ENCODE measurements at places on chromosomes 7 and 10.
A peak's percentile ranks its signal among the peaks of the same experiment; 100 is the strongest.

DNA sequence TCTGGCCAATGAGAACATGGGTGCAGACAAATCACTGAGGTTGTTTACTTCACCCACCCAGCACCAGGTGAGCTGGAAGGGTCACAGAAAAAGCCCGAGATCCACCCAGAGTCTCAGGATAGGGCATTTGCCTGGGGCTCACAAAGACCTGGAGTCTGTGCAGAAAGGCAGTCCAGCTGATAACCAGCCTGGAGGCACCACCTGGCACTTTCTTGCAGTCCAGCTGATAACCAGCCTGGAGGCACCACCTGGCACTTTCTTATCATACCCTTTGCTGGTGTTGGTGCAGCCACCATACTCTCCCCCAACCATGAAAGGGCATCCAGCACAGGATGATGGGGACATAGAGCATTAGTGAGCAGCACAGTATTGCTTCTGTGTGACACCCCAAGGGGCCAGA, 104.1 kb downstream of the PPP1R3C start:
- DNase-seq, result no peak

GRCh38 chr7:32881074-32881982, 10.2 kb downstream of the KBTBD2 start:
- DNase-seq, result no peak

- peak; percentile 81 for DNase-seq
Observed at GRCh38 chr10:129971381-129972144, 7.5 kb upstream of the EBF3 start.

- DNase-seq, result no peak
Observed at GRCh38 chr7:83427884-83428283, 221.1 kb downstream of the SEMA3E start.

DNA sequence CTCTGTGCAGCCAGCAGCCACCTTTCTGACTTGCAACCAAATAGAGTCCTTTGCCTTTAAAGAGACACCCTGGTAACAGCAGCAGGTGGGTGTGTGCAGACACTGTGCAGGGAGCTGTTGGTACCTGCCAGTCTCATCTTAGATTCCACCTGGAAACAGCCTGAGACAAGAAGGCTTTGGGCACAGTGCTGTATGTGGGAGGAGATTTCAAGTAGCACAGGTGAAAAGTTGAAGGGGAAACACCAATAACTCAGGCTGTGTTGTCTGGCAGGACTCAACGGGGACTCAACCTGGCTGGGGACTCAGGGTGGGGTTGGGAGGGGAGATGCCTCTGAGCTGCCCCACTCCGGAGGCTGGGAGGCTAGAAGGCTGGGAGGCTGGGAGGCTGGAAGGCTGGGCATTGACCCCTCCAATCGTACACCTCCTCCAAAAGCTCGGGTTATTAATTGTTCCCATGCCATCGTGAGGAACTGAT, 6.7 kb downstream of the CPXM2 start:
- DNase-seq, result no peak

DNA sequence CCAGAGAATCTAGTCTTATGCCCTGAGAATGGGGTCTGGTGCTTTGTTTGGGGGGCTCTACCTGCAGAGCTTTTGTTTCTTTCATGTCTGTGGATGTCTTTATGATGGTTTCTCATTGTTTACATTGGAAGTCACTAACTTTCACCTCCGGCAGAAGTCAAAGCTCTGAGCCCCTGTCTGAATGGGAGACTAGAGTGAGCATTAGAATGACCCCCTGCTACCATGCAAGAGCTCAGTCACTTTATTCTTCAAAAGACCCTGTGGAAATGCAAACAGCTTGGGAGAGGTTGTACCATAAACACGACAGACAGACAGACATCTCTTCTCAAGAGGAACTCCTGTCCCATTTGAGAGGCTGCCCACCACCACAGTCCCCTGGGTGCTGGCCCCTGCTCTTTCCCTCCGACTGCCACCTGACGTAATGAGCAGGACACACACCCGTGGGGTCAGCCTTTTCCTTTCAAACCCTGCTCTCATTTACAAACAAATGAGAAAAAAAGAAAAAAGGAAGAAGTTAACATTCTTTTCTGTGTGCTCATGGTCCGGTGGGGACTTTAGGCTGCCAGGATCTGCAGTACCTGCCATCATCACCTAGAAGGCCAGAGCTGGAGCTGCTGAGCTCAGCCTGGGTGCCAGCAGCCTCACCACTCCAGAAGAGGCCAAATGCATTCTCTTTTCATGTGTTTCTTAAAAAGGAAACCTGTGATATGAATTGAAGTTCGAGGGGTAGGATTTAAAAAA, 91.6 kb downstream of the FZD1 start:
- no peak for DNase-seq

- DNase-seq, result peak; percentile 62
Observed at GRCh38 chr10:14953424-14954000, 384 bp downstream of the DCLRE1C start.

DNA sequence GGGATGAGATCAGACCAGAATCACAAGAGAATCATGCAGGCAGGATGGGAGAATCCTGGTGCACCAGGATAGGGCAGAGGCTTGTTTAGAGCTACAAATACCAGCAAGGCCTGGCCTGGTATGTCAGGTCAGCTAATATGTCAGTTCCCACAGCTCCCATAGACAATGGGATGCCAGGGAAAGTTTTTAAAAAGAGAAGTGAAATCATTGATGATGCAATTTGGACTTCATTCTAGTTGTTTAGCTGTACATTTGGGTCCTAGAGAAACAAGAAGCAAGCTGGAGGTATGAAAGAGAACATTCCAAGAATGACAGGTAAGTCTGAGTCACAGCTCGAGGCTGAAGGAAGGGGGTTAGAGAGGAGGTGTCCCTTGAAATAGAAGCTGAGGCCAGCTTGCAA, 45.2 kb downstream of the GPR141 start:
- no peak for DNase-seq

GRCh38 chr10:74072503-74072902, 74.6 kb downstream of the VCL start:
- no peak for DNase-seq

DNA sequence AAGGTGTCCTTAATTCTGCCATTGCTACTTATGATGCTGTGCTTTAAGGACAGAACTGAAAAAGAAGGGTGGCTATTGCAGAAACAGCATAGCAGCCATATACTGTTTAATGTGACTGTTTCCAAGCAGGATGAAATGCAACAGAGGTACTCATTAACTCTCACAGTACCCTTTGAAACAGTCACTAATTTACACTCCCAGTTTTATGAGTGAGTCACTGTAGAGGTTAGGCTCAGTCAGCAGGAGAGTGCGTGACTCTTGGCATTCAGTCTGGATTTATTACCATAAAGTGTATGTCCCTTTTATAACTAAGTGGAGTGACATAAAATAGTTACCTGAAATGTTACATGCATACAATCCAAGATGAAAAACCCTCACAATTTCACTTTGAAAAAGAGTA, 27.7 kb downstream of the ALDH18A1 start:
- no peak for DNase-seq

GRCh38 chr7:219581-220150, 27.3 kb downstream of the FAM20C start:
- DNase-seq, result no peak

DNA sequence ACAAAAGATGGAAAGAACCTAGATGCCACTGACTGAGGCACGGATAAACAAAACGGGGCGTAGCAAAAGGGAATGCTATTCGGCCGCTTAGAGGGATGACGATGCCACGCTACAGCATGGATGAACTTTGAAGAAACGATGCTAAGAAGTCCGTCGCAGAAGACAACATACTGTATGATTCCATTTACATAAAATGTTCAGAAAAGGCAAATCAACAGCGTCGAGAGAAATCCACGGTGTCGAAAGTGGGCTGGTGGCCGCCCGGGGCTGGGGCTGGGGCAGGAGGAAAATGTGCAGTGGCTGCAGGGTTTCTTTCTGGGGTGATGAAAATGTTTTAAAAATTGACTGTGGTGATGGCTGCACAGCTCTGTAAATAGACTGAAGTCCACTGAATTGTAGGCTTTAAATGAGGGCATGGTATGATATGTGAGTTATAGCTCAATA, 24.1 kb downstream of the GNA12 start:
- DNase-seq, result no peak

DNA sequence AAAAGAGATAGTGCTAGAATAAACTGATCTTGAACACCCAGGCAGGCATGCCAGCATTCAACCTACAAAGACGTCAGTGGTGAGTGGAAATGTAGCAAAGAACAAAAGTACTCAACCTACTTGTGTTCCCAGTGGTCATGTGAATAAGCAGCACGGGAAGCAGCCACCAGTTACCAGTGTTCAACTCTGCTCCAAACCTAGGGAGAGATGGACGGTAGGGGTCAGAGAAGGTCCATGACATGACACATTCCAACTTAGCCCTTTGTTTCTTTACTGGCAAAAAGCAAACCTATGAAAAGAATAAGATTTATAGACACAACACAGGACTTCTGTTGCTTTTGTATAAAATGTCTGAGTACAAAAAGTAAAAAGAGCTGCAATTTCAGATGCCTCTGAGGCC, 511.4 kb downstream of the XPNPEP1 start:
- no peak for DNase-seq

DNA sequence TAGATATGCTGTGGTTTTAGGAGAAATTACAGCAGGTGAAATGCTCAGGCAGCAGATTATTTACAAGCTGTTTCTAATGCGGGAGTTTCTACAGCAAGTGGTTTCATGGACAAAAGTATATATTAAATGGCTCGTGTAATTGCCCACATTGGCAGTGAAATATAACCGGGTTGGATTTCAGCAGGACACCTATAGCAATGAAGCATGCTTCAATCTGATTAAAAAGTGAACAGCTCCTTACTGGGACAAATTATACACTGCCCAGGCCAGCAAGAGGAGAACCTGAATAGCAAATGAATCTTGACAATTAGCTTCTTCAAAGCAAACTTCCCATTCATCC, 35.2 kb upstream of the LYZL1 start:
- no peak for DNase-seq

DNA sequence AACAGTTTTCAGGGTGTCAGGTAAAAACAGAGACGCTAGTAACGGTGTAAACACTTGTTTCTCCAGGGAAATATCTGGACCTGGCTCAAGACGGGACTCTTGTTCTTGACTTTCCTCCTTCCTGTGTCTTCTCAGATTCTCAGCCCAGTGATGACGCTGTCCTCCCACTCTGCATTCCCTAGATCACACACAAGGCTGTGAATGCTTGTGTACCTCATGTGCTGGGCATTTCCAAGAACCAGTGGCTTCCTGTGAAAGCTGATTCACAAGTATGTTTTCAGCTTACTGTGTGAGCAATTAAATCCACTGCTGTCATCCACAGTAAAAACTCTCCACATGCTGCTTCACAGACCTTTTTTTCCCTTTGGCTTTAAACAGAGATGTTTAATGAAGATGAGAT, 193.8 kb upstream of the DPP6 start:
- no peak for DNase-seq

DNA sequence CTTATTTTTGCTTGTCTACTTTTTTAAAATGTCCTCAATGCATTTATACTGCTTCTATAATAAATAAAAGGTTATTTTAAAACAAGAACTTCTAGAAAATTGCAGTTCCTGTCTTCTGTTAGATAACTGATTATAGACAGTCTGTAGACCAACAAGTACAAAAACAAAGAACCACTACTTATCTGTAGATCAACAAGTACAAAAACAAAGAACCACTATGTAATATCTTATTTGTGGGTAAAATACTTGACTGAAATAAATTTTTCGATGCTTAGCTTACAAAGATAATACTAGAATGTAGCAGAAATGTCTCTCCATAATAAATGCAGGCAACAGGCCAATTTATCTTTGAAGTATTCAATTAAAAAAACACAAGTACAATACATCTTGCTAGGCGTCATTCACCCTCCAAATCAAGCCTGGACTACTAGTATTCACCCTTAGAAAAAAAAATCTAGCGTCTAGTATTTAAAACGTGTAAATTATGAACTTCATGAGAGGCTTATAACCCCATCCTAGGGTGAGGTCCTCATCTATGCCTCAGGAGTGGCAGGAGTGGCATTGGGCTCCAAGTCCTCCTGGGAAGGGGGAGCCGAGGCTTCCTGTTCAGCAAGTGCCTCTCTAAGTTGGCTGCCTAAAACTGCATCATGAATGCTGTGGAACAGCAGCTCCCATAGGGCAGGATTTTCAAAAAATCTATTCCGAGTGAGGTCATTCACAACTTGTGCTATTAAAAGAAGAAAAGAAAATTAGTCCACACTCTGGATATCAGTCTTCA, 26.6 kb downstream of the PSMC2 start:
- DNase-seq, result no peak

GRCh38 chr7:3106361-3106826, 62.7 kb upstream of the CARD11 start:
- no peak for DNase-seq

GRCh38 chr7:106086062-106086461, 26.1 kb downstream of the SYPL1 start:
- no peak for DNase-seq

- DNase-seq, result no peak
Observed at GRCh38 chr10:83607959-83608745, 531.2 kb upstream of the GHITM start.

- DNase-seq, result no peak
Observed at GRCh38 chr10:75654171-75654771, 222.8 kb downstream of the LRMDA start.

GRCh38 chr7:91941450-91941849, 788 bp downstream of the AKAP9 start:
- DNase-seq, result peak; percentile 67

DNA sequence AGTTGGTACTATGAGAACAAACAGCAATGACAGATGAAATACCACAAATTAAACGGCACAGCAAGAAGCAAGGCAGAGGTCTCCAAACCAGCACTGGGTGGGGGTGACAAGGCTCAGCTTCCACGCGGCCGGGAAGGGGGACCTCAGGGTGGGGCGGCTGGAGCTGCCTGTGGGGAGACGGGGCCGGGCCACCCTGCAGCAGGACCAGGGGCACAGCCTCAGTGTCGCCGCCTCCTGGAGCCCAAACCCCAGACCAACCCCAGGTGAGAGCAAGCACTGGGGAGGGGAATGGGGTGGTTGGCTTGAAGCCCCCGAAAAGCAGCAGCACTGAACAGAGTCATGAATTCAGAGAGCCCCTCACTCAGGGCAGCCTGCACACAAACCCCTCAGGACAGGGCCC, 49.3 kb upstream of the PRKAR1B start:
- no peak for DNase-seq

DNA sequence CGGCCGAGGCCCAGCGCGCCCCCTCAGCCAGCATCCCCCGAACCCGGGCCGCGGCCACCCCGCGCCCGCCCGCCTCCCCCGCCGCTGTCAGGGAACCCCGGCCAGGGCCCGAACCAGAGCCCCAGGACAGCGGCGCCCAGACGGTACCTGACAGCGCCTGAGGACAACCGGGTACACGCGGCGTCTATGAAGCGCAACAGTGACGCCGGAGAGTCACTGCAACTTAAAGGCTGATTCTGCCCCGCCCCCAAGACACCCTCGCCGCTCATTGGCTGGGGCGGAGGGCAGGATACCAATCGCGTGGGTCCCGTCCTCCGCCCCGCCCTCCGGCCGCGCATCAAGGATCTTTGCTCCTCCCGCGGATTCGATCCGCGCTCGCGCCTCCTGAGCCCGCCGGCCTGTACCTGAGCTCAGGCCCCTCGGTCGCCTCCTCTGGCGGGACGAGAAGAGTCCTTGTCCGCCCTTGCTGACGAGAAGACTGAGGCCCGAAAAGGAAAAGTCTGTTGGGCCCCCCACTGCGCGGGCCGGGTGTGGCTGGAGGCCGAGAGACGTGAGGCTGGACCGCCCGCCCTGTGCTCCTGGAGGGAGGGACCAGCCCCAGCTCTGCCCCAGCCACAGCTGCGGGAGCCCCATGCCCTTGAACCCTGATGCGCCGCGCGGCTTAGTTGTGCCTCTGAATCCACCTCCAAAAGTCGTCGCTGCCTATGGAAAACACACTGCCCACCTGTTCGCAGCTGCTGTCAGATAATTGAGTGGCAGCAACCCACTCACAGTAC, at the start of gene OAT:
OAT (minus strand) TSS at position 198 of the 776 bp plus-strand sequence. CDS start 6,752 bp downstream, outside the sequence.
- peak; percentile 98 for DNase-seq

- no peak for DNase-seq
Observed at GRCh38 chr7:82805527-82805960, 357.1 kb downstream of the PCLO start.

Data from left ventricle myocardium superior (tissue), 1 donor.